ENCODE measurements at places on chromosomes 11 and 22. TPM values are rescaled to one million over a fixed set of nuclear protein-coding genes. Genes with fewer than 3 reads are reported as not detected.

- no peak for DNase-seq
Observed at GRCh38 chr11:3183523-3183922, 18.4 kb upstream of the OSBPL5 start.

- DNase-seq = no peak
Observed at GRCh38 chr11:129436573-129436972, 60.9 kb downstream of the BARX2 start.

DNA sequence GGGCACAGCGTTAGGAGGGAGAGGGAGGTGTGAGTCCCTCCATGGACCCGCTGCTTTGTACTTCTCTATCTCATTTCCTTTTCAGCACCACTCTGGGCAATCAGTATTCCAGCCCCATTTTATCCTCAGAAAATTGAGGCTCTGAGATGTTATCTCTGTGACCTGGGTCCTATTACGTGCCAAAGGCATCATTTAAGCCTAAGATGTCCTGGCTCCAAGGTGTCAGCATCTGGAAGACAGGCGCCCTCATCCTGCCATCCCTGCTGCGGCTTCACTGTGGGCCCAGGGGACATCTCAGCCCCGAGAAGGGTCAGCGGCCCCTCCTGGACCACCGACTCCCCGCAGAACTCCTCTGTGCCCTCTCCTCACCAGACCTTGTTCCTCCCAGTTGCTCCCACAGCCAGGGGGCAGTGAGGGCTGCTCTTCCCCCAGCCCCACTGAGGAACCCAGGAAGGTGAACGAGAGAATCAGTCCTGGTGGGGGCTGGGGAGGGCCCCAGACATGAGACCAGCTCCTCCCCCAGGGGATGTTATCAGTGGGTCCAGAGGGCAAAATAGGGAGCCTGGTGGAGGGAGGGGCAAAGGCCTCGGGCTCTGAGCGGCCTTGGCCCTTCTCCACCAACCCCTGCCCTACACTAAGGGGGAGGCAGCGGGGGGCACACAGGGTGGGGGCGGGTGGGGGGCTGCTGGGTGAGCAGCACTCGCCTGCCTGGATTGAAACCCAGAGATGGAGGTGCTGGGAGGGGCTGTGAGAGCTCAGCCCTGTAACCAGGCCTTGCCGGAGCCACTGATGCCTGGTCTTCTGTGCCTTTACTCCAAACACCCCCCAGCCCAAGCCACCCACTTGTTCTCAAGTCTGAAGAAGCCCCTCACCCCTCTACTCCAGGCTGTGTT lies 829 bp upstream of the APOC3 start:
- no peak for DNase-seq

GRCh38 chr11:12127206-12127898 lies 17.0 kb downstream of the MICAL2 start:
- no peak for DNase-seq

DNA sequence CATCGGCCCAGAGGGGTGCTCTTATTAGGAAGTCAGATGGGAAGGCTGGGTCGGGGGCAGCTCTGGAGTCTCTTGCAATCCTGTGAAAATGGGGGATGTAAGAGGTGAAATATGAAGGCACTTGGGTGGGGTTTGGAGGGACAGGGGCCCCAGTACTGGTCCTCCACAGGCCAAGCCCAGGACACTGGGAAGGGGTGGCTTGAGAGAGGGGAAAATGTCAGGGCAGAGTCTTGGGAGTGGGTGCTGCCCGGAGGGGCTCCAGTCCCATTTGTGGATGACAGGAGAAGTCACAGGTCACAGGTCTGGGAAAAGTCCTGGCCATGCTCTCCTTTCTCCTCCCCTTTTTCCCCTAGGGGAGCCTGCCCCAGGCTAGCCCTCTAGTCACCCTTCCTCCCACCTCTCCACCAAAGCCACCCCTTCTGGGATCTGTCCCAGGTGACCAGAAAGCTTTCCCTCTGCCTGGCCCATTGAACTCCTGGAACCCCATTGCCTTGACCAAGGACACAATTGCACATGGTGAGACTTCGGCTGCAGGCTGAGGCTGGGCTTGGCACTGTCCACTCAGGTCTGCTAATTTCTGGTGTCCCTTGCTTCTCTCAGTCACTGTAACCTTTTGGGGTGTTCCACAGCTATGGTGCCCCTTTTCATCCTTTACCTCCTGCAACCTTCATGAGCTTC lies 1465.0 kb downstream of the TBC1D22A start:
- no peak for DNase-seq

SGSM1 gene
- total RNA-seq = not detected

C22orf42 gene
- total RNA-seq = not detected

Data from Daoy (cell line).